Tibial artery (tissue), 4 donors: ENCODE measurements at places on chromosomes 6 and 20.
A peak's percentile ranks its signal among the peaks of the same experiment; 100 is the strongest.

DNA sequence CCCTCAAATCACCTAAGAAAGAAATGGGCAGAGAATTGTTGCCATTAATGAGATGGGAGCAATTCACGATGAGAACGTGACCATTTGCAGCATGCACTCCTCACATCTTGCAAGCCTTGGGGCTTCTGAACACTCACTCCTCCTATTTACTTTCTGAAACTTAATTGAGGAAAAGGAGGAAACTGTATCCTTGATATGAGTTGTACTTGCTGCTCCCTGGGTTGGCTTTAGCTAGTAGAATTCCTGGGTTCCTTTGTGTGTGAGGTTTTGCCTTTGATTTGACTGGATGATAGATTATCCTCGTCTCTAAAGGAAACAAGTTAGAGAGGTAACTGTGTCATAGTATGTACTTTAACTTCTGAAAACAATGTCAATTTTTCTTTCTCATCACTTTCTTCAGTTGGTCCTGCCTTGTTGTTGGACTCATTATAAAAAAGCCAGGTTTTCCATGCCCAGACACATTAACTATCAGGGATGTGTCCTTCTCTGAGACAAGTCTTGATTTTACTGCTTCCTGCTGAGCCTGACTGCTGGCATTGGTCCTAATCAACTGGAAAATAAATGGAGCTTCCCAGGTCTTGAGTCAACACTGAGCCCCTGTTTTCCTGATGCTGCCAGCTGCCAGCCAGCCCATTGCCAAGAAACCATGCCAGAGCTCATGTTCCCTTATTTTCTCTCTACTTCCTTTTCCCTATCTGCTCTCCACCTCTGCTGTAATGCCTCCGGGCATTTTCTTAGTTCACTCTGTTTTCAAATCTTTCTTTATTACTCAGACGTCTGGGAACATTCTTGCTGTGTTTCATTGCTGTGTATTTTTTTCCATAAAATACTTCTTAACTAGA lies 6.0 kb upstream of the MRAP2 start:
- DNase-seq, result peak; percentile 38

DNA sequence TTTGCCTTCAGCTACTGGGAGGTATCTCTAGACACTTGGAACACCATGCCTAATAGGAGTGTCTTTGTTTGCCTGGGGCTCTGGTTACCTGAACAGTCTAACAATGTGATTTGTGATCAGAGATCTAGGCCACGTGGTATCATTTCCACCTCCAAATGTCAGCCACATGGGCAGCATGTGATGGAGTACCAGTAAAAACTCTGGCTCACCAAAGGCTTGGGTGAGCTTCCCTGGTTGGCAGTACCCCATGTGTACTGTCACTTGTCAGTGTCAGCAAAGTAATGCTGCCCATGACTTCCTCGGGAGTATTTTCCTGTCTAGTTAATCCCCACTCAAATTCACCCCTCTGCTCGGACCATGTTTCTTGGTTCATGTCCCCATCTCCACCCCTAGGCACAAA lies 195.2 kb upstream of the LRFN2 start:
- no peak for DNase-seq

DNA sequence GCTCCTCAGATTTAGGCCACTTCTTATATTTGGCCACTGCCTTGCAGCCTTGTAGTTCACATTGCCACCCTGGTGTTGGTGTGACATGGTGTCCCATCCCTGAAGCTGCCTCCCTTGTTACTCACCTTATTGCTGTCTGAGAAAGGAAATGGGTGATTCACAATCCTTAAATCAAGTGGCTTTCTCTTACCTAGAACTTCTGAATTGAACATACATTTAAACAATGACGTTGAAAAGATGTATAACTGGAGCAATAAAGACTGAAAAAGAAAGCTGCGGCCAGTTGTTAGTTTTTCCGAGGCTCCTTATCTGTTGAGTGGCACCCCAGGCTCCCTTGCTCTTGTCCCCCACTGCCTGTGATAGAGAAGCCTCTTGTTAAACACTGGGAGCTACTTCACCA lies 28.8 kb upstream of the GNRH2 start:
- DNase-seq, result no peak

- no peak for DNase-seq
These were observed 27.4 kb downstream of the UBE3D start for GRCh38 chr6:83038246-83038645.

DNA sequence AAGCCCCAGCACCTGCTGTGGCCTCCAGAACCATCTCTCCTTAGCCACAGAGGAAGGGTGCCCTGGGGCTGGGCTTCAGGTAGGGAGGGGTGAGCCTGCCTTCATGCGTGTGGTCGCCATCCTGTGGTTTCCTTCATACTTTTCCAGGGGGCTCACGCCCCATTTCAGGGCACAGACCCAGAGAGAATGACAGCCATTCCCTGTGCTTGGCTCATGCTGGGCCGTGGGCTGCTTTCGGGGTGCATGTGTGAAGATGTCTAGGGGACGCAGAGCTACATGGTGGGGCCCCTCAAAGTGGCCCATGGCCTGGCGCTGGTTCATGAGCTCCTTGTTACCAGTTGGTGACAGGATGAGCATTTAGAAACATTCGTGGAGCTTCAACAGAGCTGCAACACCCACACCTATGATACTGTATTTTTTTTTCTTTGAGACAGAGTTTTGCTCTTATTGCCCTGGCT lies 190.3 kb upstream of the SLC24A3 start:
- no peak for DNase-seq

GRCh38 chr6:148790817-148791216 lies 44.0 kb downstream of the UST start:
- DNase-seq, result no peak

DNA sequence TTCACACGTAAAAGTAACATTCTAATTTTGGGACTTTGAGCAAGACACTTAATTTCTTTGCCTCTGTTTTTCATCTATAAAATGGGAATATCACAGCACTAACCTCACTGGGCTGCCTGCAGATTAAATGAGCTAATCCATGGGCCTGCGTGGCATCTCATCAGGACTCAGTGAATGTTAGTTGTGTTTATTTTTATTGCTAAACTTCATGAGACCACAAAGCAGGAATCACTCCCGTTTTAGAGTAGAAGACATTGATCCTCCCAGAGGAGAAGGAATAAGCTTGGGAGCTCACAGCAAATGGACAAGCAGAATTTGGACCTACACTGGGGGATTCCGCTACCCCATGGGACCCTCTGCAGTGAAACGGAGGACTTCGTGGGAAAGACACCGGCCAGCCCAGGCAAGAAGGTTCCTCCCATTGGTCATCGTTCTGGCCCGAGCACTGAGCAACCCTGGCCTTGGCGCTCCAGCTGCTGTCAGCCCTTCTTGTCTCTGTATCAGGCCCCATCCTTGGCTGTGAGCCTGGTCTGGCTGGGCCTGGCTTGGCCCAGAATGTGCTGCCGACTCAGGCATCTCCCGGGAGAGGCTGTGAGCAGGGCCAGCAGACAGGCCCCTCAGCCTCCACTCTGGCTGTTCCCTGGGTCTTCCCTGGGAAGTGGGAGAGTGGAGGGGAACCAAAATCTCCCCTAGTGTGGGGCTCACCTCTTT lies 79.8 kb downstream of the NFATC2 start:
- DNase-seq, result peak; percentile 89

GRCh38 chr6:105594821-105595220 lies 191.9 kb upstream of the PREP start:
- DNase-seq, result no peak

GRCh38 chr6:56521976-56522375 lies 120.7 kb downstream of the DST start:
- DNase-seq, result no peak

GRCh38 chr6:89009624-89010059 lies 46.2 kb upstream of the RNGTT start:
- DNase-seq, result no peak

- DNase-seq, result no peak
These were observed 498.2 kb upstream of the CITED2 start for GRCh38 chr6:139872665-139873064.

- DNase-seq, result no peak
These were observed 45.8 kb upstream of the CLIC5 start for GRCh38 chr6:46061497-46061896.

DNA sequence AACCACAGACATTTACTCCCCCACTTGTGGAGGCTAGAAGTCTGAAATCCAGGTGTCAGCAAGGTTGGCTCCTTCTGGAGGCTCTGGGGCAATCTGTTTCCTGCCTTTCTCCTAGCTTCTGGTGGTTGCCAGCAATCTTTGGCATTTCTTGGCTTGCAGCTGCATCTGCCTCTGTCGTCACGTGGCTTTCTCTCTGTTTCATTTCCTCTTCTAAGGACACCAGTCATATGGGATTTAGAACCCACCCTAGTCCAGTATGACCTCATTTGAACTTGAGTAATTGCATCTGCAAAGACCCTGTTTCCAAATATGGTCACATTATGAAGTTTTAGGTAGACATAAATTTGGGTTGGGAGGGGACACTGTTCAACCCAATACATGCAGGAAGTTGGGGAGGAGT lies 56.2 kb upstream of the EPB41L1 start:
- DNase-seq, result peak; percentile 56

- DNase-seq, result no peak
These were observed 75.5 kb upstream of the ELOVL5 start for GRCh38 chr6:53424300-53424699.

GRCh38 chr20:23118766-23119165 lies 32.6 kb upstream of the CD93 start:
- DNase-seq, result no peak

DNA sequence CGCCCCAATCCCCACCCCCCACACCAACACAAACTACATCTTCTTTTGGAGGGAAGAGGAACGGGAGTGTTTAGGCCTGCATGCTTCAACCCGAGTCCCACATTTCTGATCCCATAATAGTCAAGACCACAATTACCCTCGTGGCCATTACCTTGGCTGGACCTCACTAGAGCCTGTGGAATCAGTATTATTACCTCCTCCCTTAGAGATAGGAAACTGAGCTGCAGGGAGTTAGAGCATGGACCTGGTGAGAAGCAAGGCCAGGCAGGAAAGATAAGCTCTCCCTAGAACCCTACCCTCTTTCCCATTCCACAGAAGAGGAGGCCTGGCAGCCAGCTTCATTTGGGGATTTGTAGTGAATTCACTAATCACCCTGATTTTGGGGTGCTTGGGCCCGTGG lies 74.1 kb downstream of the NCR2 start:
- DNase-seq, result no peak

DNA sequence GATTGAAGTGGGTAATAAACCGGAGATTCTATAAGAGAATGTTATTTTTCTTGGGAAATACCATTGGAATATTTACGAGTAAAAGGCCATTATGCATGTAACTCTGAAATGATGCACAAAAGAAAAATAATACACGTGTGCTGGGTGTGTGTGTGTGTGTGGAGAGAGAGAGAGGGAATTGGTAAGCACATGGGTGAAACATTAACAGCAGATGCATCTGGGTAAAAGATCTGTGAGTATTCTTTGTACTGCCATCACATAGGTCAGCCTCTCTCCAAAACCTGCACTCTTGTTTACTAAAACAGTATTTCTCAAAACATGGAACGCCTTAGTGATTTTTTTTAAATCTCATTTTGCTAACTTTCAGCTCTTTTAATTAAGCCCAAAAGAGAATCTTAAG lies 28.9 kb downstream of the EYA2 start:
- no peak for DNase-seq

GRCh38 chr6:73521351-73521985 lies 636 bp upstream of the EEF1A1 start:
- DNase-seq, result peak; percentile 74

DNA sequence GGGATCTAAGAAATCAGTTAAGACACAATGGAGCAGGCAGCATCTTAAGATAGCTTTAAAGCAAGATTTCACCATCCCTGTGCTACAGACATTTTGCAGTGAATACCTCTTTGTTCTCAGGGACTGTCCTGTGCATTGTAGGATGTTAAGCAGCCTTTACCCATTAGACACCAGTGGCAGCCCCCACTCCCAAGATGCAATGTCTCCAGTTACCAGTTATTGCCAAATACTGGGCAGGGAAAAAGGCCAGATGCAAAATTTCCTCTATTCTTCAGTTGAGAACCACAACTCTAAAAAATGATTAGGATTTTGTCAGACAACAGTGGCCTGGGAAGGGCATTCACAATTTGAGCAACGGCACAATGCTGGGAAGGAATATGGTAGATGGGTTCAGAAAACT lies 6.1 kb downstream of the FBXO5 start:
- no peak for DNase-seq

GRCh38 chr6:112325444-112325843 lies 21.7 kb upstream of the RFPL4B start:
- DNase-seq, result no peak

GRCh38 chr6:110823146-110823545 lies 7.9 kb upstream of the CDK19 start:
- DNase-seq, result no peak

DNA sequence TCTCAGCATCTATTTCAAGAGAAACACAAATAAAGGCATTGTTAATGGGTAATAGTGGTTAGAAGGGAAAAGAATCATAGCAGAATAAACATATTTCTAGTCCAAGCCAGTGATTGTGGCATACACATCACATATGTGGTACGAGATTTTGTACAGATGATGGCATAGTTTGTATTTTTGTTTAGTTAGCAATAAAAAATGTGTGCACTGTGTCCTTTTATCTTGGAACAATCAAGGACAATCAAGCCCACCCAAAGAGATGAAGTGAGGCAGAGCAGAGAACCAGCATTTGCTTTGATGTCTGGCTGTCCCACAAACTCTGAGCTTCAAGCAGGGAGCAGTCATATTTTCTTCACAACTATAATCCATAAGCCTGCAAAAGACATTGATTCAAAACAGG lies 256.5 kb upstream of the CHD6 start:
- DNase-seq, result no peak

- no peak for DNase-seq
These were observed 644.3 kb upstream of the AGPAT4 start for GRCh38 chr6:161918109-161918531.

GRCh38 chr20:43751167-43752050 lies 24.6 kb upstream of the GTSF1L start:
- no peak for DNase-seq

- DNase-seq, result no peak
These were observed 495.9 kb upstream of the ARID1B start for GRCh38 chr6:156281266-156281665.

GRCh38 chr6:136551103-136551502 lies 881 bp upstream of the MAP7 start:
- no peak for DNase-seq

DNA sequence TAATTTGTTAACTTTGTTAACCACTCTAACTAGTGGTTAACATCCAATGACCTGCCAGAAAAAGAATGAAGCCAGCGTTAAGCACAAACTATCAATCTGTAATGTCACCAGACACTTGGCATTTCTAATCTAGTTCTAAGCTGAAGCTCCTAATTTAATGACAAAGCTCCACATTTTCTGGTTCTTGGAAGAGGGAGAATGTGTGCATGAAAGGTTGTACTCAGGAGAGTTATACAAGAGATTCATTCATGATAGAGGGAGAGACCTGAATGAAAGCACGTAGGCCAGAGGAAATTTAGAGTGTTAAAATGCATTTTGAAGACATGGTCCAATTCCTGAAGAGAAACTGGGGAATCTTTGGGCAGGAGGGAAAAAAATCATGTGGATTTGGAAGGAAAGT lies 8.3 kb upstream of the ME1 start:
- DNase-seq, result no peak

- DNase-seq, result no peak
These were observed 12.0 kb upstream of the THBS2 start for GRCh38 chr6:169265486-169266131.

GRCh38 chr6:15038013-15038791 lies 207.7 kb upstream of the JARID2 start:
- DNase-seq, result no peak

- no peak for DNase-seq
These were observed 230.8 kb downstream of the TFAP2B start for GRCh38 chr6:51049288-51049982.
